HepG2 (cell line): ENCODE measurements at places on chromosomes 16 and 17. TPM values are rescaled to one million over a fixed set of nuclear protein-coding genes. Genes with fewer than 3 reads are reported as not detected.

RAMP2 gene
- total RNA-seq: 0.74 and 1.4 TPM in 2 replicates

DHX58 gene
- total RNA-seq: 3.9 and 6.7 TPM in 2 replicates

DNA sequence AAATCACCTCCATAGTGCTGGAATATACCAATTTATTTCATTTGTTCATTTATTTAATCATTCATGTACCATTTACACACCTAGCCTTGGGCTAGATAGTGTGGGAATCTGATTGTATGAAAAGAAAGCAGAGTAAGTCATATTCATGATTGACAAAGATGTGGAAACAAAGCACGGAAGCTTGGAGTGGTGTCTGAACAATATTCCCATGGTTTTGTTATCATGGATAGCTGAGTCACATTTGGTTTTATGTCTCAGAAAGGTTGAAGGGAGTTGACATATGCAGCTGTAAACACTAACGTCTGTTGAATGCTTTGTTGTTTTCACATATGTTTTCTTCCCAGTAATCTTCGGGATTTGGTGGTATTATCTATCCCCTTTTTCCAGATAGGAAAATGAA is 76.6 kb downstream of the MAP2K4 start:
- no peak for DNase-seq

PRDM7 gene
- not detected in 2 replicates for total RNA-seq

GRCh38 chr17:4939796-4940554 is at the start of the genes RNF167 and SLC25A11:
Gene RNF167, plus strand, starts transcription at chr17:4940268. Its CDS starts 642 bp downstream, at chr17:4940910.
Gene SLC25A11, minus strand, starts transcription at chr17:4940046. Its CDS starts 136 bp downstream, at chr17:4939910.
- DNase-seq: peak; percentile 100

DNA sequence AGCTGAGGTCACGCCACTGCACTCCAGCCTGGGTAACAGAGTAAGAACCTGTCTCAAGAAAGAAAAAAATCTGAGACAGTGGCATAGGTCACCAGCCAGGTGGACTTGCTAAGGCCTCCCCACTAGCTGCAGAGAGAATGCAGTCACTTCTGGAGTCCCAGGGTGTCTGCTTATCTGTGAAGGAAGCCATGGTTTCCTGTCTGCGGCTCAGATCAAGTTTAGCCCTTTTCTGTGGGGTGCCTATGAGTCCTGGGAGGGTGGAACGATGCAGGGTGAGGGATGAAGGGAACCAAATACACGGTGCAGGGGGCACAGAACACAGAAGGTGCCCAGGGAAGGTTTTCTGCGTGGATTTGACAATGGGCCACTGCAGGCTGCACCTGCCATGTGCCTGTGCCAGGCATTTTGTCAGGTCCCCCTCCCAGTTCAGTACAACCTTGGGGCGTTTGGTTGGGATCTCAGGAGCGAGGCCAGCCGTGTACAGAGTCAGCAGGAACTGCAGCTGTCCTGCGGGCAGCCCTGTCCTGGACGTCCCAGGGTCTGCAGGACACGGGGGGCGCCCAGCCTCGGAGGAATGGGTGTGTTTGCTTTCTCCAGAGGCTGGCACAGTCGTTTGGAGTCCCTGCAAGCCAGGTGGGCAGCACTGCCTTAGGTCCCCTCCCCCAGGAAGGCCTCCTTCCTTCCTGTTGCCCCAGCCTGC is 41.8 kb downstream of the RAB11FIP4 start:
- no peak for DNase-seq

LYRM9 gene
- total RNA-seq: 0.18 and 0.24 TPM in 2 replicates

GOSR1 gene
- 37.0 and 44.6 TPM in 2 replicates for total RNA-seq

DNA sequence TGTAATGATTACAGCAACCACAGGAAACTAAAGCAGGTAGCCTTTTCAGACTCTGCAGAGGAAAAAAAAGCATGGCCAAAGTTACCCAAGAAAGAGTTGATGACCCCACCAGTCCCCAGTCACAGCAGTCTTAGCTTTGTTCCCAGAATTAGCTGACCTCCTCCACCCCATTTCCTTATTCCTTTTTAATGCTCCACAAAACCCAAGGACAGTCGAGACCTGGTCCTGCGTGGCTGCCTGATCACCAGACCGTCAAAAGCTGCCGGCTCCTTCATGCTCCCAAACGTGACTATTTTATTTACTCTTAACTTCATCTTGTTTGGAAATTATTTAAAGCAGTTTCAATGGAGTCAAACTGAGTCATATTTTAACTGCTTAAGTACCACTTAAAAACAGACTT is 28.7 kb upstream of the MED9 start:
- DNase-seq: no peak

- DNase-seq: no peak
Observed at GRCh38 chr16:28165598-28165997, 46.2 kb downstream of the XPO6 start.

KRT15 gene
- 0.46 and 0.94 TPM in 2 replicates for total RNA-seq

GRCh38 chr17:73694491-73694890 is 50.2 kb upstream of the SDK2 start:
- DNase-seq: no peak

- no peak for DNase-seq
Observed at GRCh38 chr17:80030730-80031410, 4.8 kb downstream of the TBC1D16 start.

DNA sequence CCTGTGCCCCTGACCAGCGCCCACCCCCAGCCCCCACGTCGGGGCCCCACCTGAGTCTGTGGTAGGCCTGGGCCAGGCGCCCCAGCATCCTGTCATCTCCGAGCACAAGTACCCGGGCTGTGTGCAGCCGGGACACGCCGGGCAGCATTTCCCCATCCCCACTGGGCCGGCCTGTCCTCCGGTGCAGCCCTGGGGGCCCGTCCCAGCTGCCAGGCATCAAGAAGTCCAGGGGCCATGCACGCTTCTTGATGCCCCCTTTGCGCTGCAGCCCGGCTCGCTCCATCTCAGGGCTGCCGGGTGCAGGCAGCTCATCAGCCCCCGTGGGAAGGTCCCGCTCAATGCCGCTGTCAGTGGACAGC is 29.3 kb upstream of the MFSD6L start:
- DNase-seq: no peak

DNA sequence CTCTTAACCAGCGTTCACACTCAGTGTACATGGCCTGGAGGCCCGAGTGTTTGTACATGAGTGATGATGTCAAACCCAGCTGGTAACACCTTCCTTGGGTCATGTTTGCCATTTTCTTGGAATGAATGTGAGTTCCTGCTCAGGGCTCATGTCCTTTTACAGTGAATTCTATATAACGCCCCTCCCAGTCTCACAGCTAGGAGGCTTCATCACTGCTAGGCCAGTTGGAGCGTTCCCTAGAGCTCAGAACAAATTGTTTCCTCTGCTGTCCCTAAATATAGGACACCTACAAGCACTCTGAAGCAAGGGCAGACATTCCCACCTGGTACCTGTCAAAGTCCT is 5.5 kb downstream of the TIMM22 start:
- no peak for DNase-seq

- no peak for DNase-seq
Observed at GRCh38 chr17:40068917-40069750, 6.4 kb downstream of the THRA start.

- no peak for DNase-seq
Observed at GRCh38 chr16:69301861-69302260, 9.3 kb upstream of the VPS4A start.

DNA sequence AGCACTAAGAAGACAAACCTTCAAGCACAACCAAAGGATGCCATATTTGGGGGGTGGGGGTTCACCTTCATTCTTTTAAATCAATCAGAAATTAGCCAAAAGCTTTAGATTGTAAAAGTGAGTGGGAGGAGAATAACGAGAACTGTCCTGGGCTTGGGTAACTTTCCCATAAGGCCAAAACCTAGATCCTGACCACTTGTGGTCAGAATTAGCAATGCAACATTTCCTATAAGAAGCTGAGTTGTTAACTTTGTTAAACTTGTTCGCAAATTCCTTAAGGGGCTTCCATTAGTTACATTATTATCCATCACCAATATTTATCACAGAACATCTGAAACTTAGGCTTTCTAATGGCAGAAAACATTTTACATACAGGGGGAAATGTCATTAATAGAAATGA is 25.1 kb downstream of the STAT5B start:
- peak; percentile 37 for DNase-seq

GRCh38 chr17:15981208-15981607 is 18.3 kb downstream of the ZSWIM7 start:
- no peak for DNase-seq

DNA sequence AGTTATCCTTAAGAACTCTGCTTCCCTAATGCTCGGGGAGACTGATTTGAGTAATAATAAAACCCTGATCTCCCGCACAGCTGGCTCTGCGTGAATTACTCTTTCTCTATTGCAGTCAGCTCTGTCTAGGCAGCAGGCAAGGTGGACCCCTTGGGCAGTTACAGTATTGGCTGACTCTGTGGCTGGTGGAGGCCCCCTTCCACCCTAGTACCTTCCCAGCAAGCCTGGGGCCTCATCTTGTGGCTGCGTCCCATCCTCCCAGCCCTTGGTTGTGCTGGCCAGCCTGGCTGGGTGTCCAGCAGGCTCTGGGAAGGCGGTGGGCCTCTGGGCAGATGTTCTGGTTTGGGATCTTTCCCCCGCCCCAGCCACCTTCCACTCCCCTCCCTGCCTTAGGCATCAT is 44.5 kb downstream of the CFAP20 start:
- no peak for DNase-seq

ABI3 gene
- total RNA-seq: not detected in 2 replicates

DNA sequence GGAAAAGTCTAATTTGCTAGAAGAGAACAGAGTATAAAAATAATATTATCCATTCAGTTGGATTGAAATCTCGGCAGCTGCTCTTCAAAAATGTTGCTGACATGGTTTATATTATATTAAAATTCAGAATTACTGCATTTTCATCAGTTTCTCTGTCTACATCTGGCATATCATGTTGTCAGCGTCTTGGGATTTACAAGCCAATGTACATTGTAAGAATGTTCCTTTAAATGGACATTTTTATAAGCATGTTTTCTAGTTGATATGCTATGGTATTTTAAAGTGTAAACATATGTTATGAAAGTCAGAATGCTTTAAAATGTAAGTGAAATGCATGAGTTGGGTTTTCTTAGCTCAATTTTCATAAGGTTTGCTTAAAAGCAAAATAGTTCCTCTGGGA is 528.1 kb upstream of the CDH8 start:
- no peak for DNase-seq

- DNase-seq: no peak
Observed at GRCh38 chr17:45029096-45029495, 22.3 kb downstream of the DCAKD start.

GRCh38 chr17:9211133-9211765 is 189.9 kb downstream of the NTN1 start:
- no peak for DNase-seq

HIC1 gene
- 0.31 TPM in 1 of 2 replicates, not detected in the other for total RNA-seq

TPSAB1 gene
- total RNA-seq: not detected in 2 replicates

- no peak for DNase-seq
Observed at GRCh38 chr16:56257239-56257638, 66.0 kb downstream of the GNAO1 start.

DNA sequence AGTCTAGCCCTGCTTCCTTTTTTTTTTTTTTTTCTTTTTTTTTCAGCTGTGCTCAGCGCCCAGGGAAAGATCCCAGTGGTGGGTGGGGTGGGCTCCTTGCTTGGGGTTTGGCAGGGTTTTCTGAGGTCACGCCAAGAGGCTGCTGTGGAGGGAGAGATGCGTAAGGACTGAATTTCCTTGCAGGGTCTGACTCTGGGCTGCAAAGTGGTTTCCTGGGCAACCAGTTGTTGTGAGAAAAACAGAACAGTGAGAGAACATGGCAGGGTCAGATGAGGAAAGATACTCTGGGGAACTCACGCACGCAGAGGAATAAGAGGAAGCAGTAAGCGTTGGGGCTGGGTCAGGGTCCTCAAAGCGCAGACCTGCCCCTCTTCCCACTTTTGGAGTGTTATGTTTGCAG is 119.5 kb downstream of the IRF8 start:
- no peak for DNase-seq

CMTM2 gene
- total RNA-seq: not detected in 2 replicates

DNA sequence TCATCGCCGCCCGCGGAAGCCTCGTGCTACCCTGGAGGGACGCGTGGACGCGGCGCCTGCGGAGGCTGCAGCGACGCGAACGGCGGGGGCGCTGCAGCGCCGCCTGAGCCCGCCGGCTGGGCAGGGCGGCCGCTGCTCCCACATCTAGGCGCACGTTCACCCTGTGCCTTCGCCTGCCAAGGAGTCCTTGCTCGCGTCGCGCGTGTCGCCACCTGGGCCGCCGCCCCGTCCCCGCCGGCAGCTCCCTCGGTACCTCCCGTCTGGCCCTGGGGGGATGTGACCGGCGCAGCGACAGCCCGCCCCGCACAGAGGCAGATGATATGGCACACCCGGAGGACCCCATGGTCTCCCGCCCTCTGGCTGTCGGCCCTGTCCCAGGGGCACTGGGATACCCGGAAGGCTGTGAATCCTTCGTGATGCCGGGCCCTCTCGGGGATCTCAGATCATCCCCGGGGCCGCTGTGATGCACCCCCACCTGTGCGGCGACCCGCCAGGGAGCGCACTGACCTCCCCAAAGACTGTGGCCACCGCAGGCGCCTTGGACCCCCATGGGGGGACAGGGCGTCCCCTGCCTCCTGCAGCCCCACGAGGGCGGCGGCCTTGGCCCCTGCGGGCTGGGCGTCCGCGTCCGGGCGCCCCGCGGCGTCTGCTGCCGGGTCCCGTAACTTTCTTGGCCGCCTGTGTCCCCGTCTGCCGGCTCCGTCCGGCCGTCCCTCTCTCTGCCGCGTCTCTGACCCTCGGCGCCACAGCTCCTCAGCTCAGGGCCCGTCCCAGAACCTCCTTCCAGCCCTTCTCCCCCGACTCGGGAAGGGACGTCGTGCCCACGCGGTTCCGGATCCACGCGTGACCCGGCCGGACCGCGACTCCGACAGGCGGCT is 689 bp upstream of the TBC1D24 start:
- DNase-seq: no peak

DNA sequence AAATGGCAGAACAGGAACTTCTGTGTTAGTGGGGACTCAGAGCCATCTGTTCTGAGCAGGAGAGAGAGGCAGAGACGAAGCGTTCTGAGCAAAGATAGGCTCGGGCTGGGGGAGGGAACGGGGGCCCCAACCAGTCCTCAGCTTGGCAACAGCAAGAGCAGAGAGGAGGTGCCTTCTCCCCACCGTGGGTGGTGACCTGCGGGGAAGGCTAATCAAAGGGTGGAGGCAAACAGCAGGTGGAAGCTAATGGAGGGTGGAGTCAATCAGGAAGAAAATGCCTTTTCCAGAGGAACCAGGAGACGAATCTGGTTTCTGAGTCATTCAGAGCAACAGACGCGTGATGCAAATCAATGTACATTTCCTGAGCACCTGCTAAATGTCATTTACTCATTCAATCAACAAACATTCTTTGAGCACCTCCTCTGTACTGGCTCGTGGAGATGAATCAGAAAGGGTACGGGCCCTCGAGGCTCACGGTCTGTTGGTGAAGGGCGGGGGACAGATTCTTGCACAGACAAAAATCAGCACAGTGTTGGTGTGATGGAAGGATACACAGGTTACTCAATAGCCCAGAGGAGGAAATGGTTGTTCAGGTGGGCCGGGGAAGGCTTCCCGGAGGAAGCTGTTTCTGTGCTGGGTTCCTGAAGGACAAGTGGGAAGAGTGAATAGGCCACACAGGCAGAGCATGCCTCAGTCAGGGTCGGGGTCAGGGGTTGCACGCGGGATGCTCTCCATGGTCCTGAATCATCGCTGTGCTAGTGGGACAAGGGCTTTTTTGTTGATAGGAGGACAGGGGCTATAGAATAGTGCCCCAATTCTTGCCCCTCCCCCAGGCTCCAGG is 5.7 kb upstream of the SPNS2 start:
- peak; percentile 61 for DNase-seq

GRCh38 chr17:38429476-38430100 is 1.3 kb downstream of the ARHGAP23 start:
- DNase-seq: no peak
